ENCODE measurements at places on chromosomes 16 and 17.

GRCh38 chr17:59287452-59287851 lies 44.0 kb upstream of the YPEL2 start:
- DNase-seq, result no peak

- DNase-seq, result no peak
Measured at GRCh38 chr17:35774499-35774898, 13.8 kb downstream of the C17orf50 start.

DNA sequence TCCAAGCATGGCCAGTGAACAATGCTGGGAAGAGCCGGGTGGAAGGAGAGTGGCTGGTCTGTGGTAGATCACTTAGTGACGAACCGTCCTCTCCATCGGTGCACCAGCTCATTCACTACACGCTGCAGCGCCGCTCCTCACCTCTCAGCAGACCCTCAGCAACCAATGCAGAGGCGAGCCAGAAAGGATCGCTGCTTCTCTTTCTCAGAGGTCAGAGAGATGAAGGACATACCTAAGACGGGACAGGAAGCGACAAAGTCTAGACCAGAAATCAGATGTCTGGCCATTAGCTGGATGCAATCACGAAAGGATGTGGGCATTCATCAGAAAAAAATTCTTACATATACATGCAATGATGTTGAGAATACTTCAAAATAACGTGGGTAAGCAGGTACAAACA lies 26.9 kb downstream of the NSMCE1 start:
- DNase-seq, result no peak

GRCh38 chr17:62030264-62030663 lies 34.8 kb downstream of the MED13 start:
- DNase-seq, result no peak

DNA sequence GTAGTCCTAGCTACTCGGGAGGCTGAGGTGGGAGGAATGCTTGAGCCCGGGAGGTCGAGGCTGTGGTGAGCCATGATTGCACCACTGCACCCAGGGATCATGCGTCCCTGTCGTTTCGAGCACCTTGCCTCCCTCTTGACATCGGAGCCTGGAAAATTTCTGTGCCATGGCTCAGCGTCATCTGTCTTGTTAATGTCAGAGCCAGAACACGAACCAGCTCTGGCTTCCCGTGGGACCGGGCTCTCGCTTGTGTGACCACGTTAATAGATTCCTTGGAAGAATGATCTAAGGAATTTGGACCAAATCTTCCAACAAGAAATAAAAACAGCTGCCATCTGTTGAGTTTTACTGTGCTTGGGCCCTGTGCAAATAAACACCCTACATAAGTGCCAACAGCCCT lies 117.7 kb downstream of the ABCC1 start:
- no peak for DNase-seq

DNA sequence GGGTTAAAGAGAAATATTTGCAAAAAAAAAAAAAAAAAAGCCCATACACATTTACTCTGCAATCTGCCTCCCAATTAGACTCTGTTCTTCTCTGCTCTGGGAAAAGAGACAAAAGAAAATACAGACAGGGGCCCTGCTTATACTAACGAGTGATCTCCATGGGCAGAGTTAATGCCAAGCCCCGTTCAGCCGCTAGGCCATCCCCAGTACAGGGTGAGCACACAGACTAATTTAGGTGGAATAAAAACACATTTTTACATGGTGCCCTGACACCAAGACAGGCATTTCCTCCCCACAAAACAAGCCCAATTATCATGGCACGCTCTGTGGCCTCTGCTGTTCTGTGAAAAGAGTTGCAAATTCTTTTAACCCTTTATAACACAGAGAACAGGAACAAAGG lies 356.3 kb upstream of the C16orf82 start:
- no peak for DNase-seq

DNA sequence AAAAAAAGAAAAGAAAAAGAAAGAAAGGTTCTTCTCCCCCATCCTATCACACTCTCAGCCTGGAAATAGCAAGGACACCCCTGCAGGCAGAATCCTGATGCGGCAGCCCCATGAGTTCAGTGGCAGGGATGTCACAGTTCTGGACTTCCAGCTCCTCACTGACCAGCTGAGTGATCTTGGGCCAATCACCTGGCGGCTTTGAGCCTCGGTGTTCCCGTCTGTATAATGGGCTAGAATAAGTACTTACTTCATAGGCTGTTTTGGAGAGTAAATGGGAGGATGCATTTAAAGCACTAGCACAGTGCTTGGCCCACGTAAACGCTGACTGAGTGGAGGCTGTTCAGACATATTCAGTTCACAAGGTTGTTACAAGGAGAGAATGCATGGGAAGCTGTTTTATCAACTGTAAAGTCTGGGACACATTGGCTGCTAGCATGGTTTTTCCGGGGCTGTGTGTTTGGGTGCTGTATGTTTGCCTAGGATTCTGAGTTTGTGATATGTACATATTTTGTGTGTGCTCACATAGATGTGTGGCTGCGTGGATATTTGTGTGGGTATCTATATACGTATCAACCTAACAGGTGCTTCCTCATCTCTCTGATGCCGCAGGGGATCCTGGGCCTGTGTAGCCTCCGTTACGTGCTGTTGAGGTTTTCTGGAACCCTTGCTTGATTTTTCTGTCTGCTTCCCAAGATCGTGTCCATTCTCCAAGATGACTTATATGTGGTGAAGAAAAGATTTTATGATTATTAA lies 3.4 kb downstream of the BHLHA9 start:
- no peak for DNase-seq

DNA sequence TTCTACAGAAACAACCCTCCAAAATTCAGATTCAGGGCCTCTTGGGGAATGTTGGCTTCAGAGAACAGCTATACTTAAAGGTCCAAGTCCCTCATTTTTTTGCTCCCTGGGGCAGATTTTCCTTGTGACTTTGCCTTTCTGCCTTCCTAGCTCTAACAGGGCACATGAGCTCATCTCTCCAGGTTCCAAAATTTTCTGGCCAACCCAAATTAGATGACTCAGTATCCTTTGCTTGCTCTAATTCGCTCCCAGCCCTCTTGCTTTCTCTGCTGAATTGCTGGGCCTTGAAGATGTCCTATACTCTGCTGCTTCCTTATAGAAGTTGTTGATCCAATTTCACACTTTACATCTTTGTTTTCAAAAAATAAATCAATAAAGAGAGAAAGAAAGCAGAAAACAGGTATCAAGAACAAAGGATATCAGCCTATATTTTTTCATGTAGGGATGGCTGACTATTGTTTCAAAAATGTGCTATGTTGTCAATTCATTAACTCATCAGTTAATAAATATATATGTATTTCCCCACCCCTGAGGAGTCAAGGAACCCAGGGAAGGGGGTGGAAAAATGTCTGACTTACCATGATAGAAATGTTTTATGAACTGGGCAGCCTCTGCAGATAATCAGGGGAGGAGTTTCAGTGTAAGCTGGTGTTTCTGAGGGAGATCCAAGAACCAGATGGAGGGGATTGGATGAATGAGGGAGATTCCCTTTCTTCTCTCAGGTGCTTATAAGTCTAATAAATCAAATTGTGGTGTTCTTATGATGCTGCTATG lies 1.0 kb upstream of the KRTAP4-2 start:
- DNase-seq, result no peak

DNA sequence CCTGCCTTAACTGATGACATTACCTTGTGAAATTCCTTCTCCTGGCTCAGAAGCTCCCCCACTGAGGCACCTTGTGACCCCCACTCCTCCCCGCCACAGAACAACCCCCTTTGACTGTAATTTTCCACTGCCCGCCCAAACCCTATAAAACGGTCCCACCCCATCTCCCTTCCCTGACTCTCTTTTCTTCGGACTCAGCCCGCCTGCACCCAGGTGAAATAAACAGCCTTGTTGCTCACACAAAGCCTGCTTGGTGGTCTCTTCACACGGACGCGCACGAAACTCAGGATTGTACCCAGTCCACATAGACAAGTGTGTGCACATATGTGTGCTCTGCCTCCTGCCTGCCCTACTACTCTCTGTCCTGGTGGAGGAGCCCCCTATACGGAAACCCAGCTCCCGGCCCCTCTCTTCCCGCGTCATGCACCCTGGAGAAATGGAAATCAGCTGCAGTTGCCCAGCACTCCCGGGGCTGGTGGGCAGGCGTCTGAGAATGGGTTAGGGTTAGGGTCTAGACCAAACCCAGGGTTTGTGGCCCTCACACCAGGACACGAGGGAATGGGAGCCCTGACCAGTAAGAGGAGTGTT lies 2.4 kb upstream of the RHBDF1 start:
- DNase-seq, result no peak

DNA sequence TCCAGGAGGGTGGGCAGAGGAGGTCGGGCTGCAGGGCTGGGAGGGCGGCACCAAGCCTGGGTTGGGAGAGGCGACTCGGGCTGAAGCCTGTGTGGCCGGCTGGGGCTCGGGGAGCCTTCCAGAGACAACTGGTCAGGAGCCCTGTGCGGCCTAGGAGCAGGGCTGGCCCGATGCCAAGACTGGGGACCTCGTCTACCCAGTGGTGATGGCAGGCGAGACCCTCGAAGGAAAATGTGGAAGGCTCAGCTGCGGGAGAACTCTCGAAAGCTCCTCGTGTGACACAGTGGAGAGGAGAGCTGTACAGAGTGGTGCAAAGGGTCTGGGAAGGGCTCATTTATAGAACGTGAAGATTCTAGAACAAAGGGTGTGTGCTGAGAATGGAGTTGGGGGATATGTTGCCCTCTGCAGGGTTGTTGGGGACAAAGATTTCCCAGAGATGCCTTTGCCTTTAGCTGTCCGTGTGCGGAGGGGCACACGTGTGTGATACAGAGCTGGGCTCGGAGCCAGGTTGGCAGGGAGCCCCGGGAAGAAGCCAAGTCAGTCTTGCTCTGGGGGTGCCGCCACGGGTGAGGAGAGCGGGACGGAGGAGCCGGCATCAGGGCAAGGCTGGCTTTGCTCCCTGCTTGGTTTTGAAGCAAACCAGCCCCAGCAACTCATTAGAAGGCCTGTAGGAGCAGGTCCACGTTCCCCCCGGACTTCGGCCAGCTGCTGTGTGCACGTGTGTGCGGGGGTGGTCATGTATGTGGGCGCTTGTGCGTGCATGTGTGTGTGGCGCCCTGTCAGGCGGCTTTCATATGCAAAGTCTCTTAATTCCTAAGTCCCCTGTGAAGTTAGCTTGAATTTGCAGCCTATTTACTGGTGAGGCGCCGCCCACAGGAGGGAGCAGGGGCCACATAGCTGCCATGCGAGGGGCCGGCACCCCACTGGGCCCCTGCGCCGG lies 132.4 kb upstream of the CHMP6 start:
- no peak for DNase-seq

DNA sequence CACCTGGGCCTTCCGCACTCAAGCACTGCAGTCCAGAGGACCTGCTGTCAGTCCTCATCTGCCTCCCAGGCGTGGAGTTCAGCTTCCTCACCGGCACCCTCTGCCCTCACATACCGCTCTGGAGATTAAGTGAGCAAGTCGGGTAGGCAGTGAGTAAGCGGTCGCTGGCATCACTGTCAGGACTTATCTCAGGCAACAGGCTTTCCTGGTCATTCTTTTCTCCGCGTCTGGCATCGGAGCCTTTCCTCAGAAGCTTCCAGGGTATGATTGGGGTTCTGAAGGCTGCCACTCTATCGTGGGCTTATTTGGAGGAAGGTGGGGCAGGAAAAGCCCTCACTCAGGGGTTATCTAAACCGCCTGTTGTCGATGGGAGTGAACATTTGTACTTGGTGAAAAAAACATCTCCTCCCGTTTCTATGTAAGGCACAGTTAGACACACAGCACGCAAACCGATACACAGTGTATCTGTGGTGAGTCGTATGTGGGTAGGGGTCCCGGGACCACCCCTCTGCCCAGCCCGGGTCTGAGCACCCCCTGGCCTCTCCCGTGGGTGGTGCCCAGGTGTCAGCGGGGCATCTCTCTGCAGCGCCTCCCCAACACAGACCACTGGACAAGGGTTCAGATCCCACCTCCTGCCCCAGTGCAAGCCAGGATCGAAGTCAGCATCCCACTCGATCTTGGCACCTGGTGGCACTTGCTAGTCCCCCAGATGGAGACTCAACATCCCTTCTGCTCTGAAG lies 92.5 kb upstream of the PLCG2 start:
- DNase-seq, result no peak

DNA sequence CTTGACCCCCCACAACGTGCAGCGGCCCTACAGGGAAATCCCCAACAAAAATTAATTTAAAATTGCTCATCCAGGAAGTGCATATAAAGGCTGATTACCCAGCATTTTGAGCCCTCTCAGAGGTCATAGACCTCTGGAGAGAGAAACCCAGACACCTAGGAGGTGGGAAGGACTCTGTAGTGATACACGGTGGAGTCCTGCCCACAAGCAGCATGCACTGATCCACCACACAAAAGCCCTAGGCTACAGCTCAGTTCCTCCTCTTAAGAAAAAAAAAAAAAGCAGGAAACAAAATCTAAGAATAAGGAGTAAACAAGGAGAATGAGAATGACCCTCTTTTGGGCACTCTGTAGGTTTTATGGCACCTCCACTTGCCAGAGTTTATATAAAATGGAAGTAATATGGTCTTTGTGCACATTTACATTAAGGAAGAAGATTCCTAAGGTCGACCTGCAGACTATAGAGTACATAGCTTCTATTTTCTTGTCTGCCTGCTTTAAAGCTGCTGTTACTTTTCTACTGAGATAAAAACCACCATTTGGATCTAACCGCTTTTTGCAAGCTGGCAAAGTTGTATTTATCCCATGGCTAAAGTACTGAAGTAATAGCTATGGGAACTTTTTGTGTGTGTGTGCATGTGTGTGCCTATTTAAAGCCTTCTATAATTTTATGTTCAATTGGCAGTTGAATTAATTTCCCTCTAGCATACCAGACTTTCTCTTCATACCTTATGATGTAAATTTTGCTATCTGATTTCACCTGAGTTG lies 46.9 kb downstream of the ACSM1 start:
- DNase-seq, result no peak

DNA sequence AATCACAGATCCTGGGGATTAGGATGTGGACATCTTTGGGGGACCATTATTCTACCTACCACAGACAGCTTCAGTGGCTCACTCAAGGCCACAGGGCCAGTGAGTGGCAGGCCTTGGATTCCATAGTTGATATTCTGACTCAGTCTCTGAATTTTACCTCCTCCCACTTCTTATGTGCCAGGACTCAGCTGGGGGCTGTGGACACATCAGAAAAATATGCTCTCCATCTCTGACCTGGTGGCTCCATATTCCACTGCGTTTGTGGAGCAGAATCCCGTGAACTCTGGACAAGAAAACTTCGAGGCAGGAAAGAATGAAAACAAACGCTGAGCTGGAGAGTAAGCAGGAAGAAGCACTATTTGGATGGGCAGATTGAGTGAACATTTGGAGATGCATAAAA lies 301.8 kb upstream of the MAF start:
- no peak for DNase-seq

Data from activated CD8-positive, alpha-beta memory T cell treated with anti-CD3 and anti-CD28 coated beads for 1 hour (primary cell).